Stimulated activated CD8-positive, alpha-beta memory T cell treated with anti-CD3 and anti-CD28 coated beads, Interleukin-12 subunit alpha, Interleukin-12 subunit beta, amount 100 ng/mL, for 4 hours (primary cell): ENCODE measurements at places on chromosomes 1 and 21.

DNA sequence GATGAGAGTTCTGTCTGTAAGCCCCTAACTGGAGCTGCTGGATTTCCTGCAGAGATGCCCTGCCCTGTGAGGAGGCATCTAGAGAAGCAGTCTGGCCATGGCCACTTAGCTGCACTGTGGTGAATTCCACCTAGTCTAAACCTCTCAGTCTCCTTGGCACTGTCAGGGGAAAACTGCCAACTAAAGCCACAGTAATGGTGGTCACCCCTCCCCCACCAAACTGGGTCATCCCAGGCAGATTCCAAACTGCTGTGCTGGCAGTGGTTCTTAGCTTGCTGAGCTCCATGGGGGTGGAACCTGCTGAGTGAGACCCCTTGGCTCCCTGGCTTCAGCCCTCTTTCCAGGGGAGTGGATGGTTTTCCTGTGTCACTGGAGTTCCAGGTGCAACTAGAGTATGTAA is 740.6 kb downstream of the RWDD3 start:
- DNase-seq = no peak

DNA sequence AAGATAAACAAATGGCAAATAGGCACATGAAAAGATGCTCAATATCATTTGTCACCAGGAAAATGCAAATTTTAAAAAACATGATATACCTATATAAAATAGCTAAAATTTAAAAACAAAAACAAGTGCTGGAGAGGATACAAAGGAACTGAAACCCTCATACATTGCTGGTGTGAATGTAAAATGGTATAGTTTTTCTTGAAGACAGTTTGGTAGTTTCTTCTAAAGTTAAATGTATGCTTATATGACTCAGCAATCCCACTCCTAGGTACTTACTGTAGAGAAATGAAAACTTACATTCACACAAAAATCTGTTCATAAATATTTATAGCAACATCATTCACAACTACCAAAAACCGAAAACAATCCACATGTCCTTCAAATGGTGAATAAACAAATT is 11.2 kb downstream of the TAF12 start:
- no peak for DNase-seq

DNA sequence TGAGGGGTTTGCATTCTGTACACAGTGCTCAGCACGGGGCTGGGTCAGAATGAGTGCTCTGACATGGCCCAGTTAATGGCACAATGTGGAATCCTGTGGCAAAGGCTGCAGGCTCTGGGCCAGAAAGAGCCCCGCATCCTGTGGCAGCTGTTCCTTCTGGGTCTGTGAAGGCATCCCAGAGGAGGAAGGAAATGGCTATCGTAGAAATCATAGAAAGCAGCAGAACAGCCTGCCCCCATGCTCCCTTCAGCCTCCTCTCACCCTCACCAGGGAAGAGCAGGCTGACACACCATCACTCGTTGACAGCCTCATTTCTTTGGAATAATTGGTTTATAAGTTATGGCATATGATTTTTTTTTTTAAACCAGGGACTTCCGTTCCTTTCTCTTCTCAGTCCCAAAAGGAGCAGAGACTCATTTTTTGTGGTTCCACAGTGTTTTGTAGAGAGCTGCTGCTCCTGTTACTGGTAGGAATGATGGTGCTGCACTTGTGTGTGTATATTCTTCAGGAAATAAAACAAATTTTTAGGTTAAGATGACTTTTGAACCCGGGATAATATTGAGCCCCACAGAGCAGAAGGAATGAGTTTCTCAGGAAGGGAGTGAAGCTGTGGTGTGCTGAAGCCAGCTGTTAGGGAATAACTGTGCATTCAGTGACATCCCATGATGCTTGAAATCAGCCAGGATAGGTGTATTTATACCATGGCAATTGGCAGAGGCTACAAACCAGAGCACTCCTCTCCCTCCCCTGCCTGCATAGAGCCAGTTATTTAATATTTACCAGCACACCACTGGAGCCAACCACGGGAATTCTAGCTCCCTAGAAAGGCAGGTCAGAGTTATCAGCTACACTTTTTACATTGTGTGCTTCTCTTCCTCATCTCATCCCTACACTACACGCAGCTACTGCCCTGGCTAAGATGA is 32.0 kb downstream of the PLXNA2 start:
- no peak for DNase-seq

DNA sequence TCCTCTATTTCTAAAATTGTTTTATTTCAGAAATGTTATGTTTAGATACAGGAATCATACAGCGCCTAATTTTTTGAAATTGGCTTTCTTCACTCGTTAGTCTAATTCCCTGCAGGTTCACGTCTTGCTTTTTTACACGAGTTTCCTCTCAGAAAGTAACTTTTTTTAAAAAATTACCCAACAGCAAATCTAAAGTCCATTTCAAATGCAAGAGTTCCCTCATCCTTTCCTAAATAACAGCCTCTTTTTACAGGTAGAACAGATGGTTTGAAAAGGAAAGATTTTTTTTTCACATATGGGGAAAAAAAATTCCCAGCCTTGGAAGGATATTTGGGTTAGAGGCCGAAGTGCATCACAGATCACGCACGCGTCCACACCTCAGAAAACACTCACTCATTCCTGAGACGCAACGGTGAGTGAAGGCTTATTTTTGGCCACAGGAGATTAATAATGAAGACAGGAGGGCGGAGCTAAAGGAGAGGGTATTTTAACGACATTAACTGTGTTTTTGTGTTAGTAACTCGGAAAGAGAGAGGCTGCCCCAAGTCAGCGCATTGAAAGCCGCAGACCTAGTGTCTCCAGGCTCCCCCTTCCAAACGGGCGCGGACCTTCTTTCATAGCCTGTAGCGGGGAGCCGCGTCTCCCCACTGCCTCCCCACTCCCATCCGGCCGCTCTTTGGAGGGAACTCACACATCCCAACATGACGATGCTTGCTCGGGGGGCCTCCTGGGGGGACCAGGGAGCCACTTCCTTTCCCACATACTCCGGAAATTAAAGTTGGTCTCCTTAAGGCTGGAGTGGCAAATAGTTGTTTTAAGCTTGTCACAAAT is 969 bp upstream of the RIPK4 start:
- no peak for DNase-seq

DNA sequence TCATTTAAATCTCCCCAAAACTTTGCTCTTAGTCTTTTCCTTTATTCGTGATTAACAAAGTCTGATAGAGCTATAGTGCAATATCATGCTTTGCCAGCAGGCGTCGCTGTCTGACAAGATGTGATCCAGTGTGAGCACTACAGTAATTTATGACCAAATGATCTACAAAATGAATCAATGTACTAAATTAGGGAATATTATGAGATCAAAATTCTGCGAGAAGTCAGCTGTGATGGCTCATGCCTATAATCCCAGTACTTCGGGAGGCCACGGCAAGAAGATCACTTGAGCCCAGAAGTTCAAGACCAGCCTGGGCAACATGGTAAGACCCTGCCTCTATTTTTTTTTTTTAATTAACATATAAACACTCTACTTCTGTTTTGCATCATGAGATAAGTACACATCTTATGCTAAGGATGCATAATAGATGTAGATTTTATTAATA is 3.6 kb upstream of the SPSB1 start:
- peak; percentile 58 for DNase-seq

DNA sequence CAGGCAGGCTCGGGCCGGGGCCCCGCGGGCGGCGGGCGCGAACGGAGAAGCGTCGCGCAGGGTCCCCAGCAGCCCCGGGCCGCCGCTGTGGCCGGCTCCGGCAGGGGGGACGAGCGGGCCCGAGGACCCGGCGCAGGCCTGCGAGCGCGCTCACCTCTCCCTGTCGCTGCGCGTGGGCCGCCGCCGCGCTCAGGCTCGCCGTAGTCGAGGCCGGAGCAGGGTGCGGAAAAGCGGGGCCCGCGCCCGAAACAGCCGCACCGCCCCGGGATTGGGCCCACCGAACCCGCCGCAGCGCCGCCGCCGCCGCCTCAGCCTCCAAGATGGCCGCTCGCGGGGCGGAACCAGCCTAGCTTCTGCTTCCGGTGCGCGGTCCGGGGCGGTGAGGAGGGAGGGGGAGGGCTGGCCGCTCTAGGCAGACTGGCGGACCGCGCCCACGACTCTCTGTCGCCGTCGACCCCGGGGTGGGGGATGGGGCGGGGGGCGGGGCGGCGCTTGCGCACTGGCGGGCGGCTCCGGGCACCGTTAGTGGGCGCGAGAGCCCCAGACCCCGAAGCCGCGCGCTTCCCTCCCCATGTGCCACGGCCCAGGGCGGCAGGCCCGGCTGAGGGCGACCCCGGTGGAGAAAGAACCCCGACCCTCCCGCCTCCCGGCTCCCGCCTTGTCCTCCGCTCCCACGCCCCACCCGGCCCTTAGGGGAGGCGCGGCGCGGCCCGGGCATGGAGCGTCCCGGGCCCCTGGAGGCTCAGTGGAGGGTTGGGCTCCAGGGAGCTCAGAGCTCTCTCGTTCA is at the start of gene UBE2J2:
UBE2J2 (minus strand) TSS at position 343 of the 787 bp plus-strand sequence. CDS start 5,862 bp downstream, outside the sequence.
- DNase-seq = peak; percentile 88

- DNase-seq = no peak
Observed at GRCh38 chr1:30534551-30534940, 188.8 kb downstream of the MATN1 start.

GRCh38 chr1:172155766-172156165 is 264.7 kb upstream of the C1orf105 start:
- no peak for DNase-seq

DNA sequence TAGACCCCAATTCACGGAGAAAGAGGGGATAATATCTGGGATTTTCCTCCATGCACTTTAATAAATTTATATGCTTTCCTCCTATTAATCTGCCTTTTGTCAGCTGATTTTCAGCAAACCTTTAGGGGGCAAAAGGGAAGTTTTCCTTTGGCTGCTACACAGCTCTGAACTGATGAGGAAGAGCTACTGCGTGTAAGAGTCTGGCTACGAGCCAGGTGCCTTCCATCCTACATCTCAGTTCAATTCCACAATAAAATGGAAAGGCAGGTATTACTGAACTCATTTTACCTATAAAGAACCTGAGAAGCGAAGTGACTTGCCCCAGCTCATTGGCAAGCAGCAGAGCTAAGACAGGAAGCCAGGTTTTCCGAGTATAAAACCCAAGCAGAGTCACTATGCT is 28.3 kb upstream of the ZNF326 start:
- no peak for DNase-seq

DNA sequence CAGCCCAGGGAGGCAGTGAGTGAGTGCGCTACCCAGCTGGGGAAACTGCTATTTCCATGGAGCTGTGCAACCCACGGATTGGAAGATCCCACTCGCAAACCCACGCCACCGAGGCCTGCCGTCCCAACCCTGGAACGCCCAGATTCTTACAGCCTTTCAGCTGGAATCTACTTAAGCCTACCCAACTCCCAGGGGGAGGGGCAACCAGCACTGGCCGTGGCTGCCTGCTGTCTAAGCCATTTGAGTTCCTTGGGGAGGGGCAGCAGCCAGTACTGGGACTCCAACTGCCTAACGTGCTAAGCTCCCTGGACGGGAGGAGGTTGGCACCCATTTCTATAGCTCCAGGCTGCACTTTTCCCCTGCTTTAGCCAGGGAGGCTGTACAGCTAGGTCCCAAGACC is 27.1 kb upstream of the ZNF669 start:
- no peak for DNase-seq

DNA sequence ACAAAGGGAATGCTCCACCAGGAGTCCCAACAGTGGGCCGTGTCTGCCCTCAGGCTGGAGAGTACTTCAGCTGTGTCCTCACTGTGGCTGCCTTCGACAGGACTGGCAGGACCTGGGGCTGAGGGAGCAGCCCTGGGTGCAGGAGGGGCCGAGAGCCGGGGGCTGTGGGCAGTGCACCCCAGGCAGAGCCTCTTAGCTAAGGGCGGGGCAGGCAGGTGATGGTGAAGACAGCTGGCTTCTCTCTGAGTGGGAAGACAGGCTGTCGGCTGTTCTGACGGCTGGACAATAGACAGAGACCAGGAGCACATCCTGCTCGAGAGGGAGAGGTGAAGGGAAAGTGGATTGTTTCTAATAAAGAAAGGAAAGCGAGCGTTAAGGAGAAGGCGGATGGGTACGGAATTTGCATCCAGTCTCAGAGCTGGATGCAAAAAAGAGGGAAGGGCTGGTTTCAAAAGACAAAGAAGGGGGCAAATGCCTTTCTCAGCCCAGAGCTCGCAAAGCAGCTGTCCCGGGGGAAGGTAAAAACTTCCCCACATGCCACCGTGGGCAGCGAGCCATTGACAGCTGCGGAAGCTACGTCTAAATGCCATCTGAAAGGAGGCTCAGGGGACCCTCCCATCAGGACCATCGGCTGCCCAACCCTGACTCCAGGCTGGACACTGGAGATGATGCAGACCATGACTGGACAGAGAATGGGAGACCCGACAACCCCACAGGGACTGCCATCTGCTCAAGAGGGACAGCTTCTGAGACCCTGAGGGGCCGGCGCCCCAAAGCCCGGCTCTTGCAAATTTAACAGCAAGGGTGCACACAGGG is 92.0 kb downstream of the STUM start:
- DNase-seq = no peak

DNA sequence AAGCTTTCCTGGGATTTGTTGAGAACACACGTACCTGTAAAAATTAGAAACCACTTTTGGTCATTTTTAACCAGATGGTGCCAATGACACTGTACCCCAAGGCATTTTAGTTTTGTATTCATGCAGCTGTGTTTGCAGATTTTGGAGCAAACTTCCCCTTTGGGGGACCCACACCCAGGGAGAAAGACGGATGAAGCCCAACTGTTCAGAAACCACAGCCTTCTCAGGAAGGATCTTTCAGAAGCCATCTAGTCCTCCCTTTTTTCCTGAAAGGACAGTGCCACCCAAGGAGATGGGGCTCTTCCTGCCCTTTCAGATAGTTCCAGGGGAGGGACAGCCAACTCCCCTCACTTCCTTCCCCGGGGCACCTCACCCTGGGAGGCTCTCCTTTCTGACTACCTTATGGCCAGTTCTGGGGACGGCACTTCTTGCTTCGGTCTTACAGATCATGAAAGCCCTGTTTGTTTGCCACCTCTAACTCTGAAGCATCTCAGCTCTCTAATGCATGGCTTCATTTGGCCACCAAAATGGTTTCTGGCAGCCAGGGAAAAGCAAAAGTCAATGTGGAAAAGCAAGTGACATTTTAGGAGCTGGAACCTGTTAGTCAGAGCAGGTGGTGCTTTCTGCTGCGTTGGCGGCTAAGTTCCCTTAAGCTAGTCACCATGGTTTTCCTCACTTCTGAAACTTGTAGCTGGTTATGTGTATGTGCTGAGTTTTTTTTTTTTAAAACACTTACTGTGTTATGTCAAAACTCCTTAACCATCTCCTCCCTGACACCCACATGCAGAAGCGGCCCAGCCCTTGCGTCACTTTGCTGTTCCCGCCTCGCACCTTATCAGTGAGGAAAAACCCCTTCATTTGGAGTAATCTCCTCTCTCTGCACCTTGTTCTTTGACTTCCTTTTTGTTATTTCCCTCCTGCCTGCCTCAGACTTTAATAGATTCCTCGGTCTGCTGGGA is 10.1 kb downstream of the TMCC2 start:
- no peak for DNase-seq

DNA sequence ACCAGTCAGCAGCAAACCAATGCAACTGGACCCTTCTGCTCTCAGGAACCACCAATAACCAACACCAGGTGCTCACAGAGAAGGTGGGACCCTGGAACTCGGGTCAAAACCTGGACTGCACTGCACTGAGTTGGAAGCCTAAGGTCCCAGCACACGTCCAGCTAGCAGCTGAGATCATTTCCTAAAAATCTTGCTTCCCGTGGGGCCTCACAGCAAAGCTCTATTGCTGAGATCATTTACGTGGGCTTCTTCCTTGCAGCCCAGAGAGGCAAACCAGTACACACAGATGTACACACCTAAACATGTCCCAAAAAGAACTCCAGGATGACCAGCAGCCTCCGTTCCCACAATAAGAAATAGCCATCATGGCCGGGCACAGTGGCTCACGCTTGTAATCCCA is 22.8 kb upstream of the STMN1 start:
- DNase-seq = no peak

GRCh38 chr21:45470087-45470515 is 65.1 kb downstream of the COL18A1 start:
- no peak for DNase-seq

- no peak for DNase-seq
Observed at GRCh38 chr1:47622776-47623556, 185.1 kb downstream of the FOXD2 start.
